ENCODE measurements at places on chromosomes 1 and 21.

GRCh38 chr1:100832694-100833428, 61.8 kb downstream of the EXTL2 start:
- DNase-seq, result no peak

- DNase-seq, result no peak
Observed at GRCh38 chr1:44650159-44650831, 24.0 kb downstream of the TMEM53 start.

DNA sequence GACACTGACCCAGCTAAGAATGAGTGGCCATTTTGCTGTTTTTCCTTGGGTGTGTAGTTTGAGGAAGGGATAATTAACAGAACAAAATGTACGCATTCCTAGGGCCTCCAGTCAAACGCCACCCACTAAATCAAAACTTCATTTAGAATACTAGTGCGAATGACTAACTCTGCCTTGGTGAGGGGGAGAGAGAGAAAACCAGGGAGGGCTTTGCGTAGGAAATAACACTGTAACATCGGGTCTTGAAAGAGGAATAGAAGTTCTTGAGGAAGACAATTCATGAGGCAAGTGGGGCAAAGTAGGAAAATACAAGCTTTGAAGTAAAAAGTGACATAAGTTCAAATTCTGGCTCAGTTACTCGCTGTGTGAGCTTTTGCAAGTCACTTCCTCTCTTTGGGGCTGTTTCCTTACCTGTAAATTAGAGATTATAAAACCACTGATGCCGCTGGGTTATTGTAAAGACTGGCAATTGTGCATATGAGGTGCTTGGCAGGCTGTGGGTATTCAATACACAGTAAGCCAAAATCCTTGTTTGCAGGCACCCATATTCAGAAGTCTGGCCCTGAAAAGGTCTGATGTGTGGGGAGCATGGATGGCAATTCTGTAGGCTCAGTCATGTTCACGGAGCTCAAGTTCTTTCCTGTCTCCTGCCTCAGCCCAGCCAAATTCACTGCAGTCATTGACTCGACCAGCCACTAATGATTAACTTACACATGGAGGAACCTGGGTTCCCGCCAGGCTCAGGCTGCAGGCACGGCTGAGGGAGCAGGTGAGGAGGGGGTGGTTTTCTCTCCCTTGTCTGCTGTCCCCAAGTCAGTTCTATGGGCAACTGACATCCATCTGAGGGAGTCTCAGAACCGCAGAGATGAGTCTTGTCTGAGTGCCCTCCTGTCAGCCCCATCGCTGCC, 140.3 kb upstream of the CSF3R start:
- DNase-seq, result no peak

DNA sequence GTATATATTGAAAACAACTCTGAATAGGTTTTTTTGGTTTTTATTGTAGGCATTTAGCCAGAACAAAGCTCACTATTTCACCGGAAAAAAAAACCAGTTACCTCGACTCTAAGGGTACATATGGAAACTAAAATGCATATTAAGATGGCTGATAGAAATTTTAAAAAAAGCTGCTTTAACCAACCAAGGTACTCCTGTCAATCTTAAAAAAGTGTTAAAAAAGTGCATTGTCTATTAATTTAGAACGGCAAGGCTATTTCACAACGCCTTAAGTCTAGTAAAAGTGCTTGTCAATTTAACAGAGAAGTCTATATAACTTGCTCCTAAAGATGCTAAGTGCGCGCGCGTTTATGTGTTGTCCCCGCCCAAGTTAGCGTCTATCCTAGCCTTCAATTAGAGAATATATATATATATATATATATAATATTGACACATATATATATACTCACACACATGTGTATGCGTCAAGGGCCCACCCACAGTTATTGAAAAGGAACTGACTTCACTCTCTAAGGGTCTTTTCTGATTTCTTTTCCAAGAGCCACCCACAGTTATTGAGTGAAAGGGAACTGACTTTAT, 934 bp downstream of the ASPM start:
- DNase-seq, result no peak

GRCh38 chr1:242240077-242240476, 241.2 kb upstream of the MAP1LC3C start:
- no peak for DNase-seq

DNA sequence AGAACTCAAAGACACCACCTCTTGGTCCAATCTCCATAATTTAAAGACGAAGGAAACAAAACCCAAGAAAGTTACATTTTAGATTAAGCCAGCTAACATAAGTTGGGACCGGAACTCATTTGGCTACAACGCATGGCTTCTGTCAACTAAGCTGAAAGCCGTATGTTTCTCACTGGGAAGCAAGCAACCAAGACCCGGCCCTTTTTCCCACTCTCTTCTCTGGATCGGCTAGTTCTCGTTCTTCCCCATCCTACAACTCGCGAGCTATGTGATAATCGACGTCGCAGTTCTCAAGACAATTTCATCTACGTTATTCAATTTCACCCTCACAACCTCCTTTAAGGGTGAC, 601 bp downstream of the CCT8 start:
- peak; percentile 25 for DNase-seq

- DNase-seq, result no peak
Observed at GRCh38 chr1:100960098-100960497, 64.2 kb downstream of the SLC30A7 start.

DNA sequence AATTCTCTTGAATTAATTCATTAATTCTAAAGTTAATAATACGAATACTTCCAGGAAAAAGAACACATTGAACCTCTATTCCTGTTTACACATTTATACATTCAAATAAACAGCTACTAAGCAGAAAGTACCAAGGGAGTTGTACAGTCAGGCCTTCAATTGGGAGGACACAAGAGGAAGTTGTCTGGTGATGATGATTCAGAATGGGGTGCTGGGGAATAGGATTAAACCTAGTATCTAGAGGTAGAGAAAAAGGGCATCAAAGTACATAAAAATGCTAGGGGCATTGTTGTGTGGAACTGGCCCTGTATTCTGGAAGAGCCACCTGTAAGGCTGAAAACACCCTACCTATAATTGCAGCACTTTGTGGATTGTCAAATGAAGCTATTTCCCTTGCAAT, 71.7 kb upstream of the MROH9 start:
- DNase-seq, result no peak

- peak; percentile 9 for DNase-seq
Observed at GRCh38 chr1:172390683-172391551, 29.6 kb upstream of the C1orf105 start.

- no peak for DNase-seq
Observed at GRCh38 chr1:232705815-232706575, 76.1 kb upstream of the SIPA1L2 start.

GRCh38 chr1:60136395-60136794, 62.8 kb upstream of the C1orf87 start:
- no peak for DNase-seq

DNA sequence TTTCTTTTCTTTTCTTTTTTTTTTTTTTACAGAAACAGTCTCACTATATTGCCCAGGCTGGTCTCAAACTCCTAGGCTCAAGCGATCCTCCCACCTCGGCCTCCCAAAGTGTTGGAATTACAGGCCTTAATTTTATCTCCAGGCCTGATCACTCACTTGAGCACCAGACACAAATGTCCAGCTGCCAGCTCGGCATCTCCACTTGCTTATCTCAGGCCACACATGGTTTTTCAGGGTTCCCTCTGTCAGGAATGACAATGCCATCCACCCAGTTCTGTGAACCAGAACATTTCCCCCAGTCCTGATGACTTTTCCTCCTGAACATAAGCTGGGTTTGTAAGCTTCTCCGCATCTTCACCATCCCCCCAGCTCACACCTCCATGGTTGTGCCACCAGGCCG, 44.6 kb upstream of the ZNF281 start:
- no peak for DNase-seq

DNA sequence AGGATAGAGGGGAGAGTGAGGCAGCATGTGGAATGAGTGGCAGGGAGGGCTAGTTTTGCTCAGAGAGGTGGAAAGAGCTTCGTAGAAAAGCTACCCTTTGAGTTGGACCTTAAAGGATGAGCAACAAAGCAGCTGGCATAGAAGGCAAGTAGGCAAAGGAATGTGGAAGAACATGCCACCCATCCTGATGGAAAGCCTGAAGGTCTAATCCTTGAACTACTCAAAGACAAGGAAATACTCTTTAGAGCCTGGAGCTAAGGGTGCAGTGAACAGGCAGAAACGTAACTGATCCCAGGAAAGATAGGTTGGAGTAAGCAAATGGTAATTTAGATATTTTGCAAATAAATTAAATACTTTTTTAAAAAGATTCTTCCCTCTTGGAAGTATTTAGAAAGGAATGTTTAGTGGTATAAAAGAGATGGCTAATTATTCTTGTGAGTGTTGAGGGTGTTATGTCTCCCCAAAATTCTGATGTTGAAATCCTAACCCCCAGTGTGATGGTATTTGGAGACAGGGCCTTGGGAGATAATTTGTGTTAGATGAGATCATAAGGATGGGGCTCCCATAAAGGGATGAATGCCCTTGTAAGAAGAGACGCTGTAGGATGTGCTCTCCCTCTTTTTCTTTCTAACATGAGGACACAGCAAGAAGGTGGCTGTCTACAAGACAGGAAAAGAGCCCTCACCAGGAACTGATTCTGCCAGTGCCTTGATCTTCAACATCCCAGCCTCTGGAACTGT, 308.1 kb upstream of the RUNX1 start:
- peak; percentile 93 for DNase-seq

- DNase-seq, result no peak
Observed at GRCh38 chr21:15744926-15745325, 15.1 kb downstream of the USP25 start.

GRCh38 chr1:19307794-19308508, 4.0 kb downstream of the AKR7A2 start:
- no peak for DNase-seq

GRCh38 chr1:233323718-233324117, 3.8 kb upstream of the MAP3K21 start:
- DNase-seq, result no peak

GRCh38 chr1:214658785-214659184, 55.8 kb downstream of the CENPF start:
- peak; percentile 90 for DNase-seq

DNA sequence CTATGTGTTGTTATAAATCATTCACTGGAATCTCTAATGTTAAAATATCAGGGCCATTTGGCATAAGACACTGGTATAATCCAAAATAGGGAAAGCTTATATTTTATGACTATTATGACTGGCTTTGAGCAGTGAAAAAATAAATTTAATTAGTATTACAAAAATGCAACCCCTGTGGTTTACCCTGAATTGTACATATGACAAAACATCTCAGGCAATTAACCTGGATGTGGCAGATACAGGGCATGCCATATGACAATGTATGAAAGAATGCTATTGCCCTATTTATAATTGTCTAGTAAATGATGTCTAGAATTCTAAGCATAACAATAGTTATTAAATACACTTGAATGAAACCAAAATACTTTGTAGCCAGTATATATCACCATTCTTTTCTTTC, 532.5 kb upstream of the ADGRL4 start:
- DNase-seq, result no peak

DNA sequence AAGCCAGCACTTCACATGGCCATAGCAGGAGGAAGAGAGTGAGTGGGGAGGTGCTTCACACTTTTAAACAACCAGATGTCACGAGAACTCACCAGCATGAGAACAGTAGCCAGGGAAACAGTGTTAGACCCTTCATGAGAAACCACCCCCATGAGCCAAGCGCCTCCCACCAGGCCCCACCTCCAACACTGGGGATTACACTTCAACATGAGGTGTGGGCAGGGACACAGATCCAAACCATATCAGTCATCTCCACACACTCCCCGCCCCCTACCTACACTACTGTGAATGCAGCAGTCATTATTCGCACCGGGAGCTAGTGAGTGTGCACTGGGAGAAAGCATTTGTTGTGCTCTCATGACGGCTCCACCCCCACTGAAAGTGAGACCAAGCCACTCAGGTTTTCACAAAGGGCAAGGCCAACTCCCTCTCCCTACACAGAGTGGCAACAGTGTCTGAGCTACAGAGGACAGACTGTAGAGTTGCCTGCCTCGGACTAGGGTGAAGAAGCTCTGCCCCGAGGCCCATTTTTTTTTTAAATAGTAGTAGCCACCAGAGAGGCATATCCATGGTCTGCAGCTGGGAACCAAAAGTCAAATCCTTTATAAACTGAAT, 125.6 kb downstream of the BARHL2 start:
- DNase-seq, result no peak

GRCh38 chr1:246332078-246332477, 175.0 kb downstream of the SMYD3 start:
- DNase-seq, result no peak

DNA sequence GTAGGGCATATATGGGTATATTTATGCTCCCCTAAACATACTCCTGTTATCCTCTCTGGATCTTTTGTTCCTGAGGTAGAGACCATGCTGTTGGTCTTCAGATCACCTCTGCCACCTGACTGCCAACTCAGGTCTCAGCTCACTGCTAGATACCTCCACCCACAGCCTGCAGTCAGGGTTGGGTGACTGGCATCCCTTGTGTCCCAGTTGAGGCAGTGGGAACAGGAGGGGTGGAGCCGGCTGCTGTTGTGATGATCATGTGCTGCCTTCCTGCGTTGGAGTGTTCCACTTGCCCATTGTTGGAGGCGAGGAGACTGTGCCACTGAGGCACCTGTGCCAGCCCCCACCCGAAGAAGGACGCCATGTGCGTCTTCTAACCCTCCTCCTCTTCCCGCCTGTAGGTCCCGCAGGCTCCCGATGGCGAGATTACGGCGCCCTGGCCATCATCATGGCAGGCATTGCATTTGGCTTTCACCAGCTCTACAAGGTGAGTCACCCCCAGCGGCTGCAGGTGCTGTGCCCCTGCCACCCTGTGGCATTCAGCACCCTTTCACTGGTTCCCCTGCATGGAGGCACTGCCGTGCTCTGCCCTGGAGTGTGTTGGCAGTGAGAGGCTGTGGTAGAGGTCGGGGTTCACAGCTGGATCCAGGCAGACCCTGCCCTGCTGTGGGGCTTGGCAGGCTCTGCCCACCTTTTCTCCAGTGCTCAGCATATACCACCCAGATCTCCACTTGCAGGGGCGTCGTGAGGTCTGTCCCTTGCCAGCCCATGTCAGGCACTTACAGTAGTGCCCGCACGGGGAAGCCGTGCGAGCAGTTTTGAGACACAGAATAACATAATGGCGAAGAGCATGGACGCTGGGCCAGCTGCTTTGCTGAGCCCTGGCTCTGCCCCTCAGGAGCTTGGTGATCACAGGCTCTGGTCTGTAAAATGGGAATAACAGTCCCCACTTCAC, 143.5 kb downstream of the PEX14 start:
- no peak for DNase-seq

DNA sequence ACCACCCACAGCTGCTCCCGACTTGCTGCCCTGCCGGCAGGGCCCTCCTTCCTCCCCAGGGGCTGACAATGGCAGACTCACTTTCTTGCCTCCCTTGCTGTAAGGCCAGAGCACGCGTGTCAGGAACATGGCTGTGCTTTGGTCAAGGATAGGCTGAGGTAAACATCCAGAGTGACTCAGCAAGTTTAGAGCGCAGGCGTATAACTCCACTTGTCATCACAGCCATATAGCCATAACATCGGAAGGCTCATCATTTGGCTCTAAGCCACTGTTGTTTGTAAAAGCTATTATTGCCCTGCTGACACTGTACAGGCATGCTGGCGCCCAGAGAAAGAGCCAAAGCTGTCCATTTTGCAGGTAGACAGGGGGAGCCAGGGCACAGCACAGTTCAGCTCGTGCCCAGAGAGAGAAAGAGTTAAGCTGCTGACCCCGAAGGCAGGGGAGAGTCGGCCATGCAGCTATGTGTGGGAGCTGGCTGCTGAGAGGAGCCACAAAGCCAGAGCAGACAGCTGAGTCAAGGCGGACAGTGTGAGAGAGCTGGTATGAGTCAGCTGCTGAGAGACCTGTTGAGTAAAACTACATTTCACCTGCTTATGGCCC, 60.6 kb downstream of the GNG4 start:
- no peak for DNase-seq

GRCh38 chr1:147635342-147635741, 35.0 kb downstream of the ACP6 start:
- no peak for DNase-seq

Data from T47D (cell line).